ENCODE measurements at places on chromosomes 7 and 10. TPM values are rescaled to one million over a fixed set of nuclear protein-coding genes. Genes with fewer than 3 reads are reported as not detected.
A peak's percentile ranks its signal among the peaks of the same experiment; 100 is the strongest.

The MYL7 gene
- total RNA-seq = not detected

The TACR2 gene
- total RNA-seq = 184 TPM

The SPDYE1 gene
- total RNA-seq = not detected

The FXYD4 gene
- not detected for total RNA-seq

The LRRC18 gene
- total RNA-seq = not detected

DNA sequence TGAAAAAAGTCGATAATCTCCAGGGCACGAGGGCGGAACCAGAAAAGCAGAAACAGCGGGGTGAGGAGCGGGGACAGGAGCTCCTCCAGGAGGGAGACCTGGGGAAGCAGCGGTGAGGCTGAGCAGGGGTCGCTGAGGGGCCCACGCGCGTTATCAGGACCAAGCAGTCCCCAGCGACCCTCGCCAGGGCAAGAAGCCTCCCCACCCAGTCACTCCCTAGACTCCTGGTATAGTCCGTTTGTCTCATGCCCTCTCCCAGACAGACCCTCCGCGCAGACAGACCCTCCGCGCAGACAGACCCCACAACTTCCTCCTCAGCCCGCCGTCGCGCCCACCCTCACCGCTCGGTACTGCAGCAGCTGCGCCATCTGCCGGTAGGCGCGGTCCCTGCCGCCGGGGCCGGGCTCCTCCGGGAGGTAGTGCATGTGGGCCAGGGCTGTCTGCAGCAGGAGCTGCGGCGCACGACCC lies 6.3 kb downstream of the ATG9B start:
- peak; percentile 78 for DNase-seq

GRCh38 chr7:95715274-95715673 lies 57.1 kb upstream of the DYNC1I1 start:
- DNase-seq = no peak

DNA sequence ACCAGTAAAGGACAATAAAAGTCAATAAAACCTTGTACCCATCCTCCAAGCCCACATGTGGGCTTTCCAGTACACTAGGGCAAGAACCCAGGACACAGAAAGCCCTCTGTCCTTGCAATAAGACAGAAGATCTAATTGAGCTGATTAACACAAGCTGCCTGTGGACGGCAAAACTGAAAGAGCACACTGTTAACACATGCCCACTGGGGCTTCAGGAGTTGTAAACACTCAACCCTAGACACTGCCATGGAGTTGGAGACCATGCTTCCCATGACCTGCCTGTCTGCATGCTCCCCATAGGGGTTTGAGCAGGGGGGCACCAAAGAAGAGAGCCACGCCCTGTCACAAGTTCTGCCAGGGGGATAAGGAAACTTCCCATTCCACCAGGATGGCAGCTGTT lies 22.6 kb upstream of the WIPF3 start:
- no peak for DNase-seq

- no peak for DNase-seq
Observed at GRCh38 chr10:110739811-110740271, 95.7 kb downstream of the RBM20 start.

DNA sequence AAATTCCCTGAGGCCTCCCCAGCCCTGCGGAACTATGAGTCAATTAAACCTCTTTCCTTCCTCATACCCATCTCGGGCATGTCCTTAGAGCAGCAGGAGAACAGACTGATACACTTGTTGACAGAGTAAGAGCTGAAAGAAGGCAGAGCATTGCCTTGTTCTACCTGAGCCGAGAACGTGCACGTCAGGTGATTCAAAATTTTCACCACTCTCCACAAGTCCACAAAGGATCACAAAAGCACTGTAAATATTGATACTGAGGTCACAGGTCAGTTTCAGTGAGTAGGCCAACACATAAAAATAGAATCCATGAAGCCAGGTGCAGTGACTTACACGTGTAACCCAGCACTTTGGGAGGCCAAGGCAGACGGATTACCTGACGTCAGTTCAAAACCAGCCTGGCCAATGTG lies 27.8 kb downstream of the DCLRE1C start:
- DNase-seq = no peak

DNA sequence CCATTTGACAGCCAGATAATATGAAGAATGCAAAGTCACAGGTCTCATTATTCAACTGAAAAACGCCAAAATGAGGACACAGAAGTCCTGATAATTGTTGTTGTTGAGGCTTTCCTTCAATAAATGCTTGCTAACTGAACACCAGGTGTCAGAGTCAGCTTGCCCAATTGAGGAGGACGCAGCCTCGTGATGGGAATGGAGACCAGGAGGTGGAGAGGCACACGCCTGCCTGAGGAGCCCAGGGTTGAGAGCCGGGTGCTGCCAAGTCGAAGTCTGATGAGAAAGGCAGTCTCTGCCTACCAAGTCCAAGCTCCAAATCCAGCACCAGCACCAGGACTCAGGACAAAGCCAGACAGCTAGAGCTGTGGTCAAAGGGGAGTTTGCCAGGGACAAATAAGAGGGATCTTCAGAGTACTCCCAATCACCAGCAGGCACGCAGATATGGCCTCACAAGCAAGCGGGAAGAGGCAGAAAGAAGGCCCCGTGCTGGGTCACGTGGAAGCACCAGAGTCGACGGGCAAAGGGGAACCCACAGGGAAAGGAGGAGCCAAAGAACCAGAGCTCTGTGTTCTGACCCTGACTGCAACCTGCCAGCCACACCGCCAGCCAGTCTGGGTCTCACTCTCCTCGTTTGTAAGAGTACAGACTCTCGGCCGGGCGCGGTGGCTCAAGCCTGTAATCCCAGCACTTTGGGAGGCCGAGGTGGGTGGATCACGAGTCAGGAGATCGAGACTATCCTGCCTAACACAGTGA lies 47.6 kb downstream of the VOPP1 start:
- no peak for DNase-seq

DNA sequence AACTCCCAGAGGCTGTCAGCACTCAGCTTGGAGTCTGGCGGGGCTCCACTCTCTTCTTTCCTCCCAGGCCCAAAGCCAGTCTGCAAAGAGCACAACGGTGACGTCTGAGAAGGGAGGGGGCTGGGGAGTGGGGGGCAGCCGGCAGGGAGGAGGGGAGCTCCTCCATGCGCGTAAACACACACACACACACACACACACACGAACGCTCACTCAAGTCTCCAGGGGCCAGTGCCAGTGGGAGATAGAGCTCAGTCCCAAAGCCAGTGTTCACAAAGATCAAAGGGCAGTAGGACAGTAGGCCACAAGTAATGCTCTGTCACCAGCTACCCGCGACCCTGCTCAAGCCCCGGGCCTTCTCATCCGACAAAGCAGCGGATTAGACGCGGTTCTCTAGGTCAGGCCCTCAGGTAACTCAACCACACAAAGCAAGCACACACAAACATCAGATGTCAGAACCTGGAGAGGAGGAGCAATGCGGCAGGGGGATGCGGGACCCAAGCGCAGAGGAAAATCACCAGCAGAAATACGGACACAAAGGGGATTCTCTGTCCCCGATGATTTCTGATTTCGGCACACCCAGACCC lies 19.9 kb downstream of the TCAF1 start:
- DNase-seq = peak; percentile 91

DNA sequence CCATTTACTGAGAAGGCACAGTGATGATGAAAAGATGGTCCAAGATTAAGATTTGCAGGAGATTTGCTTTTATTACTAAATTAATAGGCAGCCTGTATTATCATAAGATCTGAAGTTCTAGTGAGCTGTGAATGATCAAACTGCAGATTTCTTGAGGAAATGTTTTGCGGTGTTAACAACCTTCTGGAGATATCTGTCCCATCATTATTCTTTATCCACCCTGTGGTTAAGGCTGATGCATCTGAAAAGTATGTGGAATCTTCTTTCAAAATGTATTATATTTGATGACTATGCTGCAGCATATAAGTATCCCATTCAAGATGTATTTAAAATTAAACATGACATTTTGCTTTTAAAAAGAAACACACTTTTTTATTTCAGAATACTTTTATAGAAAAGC lies 150.3 kb downstream of the POLR1F start:
- no peak for DNase-seq

- DNase-seq = no peak
Observed at GRCh38 chr10:18233775-18234174, 93.6 kb downstream of the CACNB2 start.

DNA sequence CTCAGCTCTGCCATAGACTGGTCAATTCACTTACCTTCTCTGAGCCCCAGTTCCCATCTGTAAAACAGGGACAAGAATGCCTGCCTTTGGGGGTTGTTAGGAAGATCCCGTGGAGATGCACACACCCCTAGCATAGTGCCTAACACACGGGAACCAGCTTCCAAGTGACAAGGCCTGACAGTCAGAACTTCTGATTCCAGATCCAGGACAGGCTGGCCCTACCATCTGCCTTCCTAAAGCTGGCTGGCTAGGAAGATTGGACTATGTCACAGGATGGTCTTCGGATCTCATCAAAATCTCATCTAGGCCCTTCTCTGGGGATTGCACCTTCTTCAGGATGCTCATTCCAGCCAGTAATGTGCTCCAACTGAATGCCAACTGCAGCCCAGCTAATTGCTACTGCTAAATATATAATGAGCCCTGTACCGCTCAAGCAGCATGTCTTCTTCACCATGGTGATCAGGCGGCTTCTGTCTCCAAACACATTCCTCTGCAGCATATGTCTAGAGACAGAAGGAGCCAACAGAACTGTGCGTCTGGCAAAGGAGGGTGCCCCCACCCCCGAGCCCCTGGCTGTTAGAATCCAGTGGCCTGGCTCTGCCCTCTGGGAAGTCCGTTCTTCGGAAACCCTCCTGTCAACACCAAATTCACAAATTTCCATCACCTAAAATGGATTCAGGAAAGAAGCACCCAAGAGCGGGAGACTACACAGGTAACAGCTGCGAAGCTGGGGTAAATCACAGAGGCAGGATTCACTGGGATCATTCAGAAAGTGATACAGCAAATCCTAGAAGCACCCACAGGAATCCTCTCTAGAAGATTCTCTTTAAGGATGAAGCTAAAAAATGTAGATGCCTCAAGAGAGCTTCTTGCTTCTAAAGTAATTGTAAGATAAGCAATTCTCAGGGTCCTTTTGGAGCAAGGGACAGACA lies 142.1 kb upstream of the EEPD1 start:
- DNase-seq = no peak

- DNase-seq = no peak
Observed at GRCh38 chr7:159000859-159001435, 143.7 kb downstream of the VIPR2 start.

- peak; percentile 53 for DNase-seq
Observed at GRCh38 chr10:133353202-133353959, 4.4 kb downstream of the FUOM start.

GRCh38 chr7:126485791-126486190 lies 767.0 kb downstream of the GRM8 start:
- DNase-seq = no peak

DNA sequence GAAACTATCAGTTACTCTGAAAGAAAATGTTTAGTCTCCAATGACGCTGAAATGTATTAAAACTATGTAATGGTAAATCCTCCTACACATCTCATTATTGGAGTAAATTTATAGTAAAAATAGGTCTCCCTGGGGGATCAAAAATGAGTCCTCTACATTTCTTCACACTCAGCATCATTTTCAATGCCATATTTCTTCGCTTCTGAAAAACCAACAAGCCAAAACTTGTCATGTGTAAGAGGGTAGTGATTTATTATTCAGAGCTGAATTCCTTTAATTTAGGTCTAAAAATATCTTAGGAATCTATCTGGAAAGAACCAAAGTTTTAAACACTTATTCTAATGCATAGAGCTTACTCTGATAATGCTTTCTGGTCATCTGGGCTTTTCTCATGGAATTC lies 3.0 kb downstream of the PDK4 start:
- DNase-seq = no peak

GRCh38 chr10:560314-560992 lies 129.0 kb downstream of the DIP2C start:
- DNase-seq = no peak

DNA sequence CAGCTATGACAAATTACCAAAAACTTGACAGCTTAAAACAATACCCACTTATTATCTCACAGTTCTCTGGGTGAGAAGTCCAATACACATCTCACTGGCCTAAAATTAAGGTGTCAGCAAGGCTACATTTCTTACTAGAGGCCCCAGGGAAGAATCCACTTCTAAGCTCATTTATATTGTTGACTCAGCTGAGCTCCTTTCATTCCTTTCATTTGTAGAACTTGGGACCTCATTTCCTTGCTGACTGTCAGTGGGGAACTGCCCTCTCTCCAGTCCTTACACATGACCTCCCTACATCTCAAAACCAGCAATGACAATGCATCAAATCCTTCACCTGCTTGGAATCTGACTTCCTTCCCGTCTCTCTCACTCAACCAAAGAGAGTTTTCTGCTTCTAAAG lies 240.3 kb downstream of the IPMK start:
- DNase-seq = no peak

GRCh38 chr10:8913720-8914119 lies 859.2 kb downstream of the GATA3 start:
- no peak for DNase-seq

GRCh38 chr10:99530108-99531025 lies 2.4 kb upstream of the NKX2-3 start:
- DNase-seq = peak; percentile 79

- DNase-seq = peak; percentile 59
Observed at GRCh38 chr10:132898391-132899053, 43.8 kb downstream of the CFAP46 start.

GRCh38 chr10:102407425-102408130 lies 11.0 kb downstream of the PSD start:
- peak; percentile 92 for DNase-seq

- DNase-seq = no peak
Observed at GRCh38 chr7:50156706-50157105, 63.7 kb upstream of the ZPBP start.

- no peak for DNase-seq
Observed at GRCh38 chr7:101557978-101558741, 70.9 kb downstream of the MYL10 start.

DNA sequence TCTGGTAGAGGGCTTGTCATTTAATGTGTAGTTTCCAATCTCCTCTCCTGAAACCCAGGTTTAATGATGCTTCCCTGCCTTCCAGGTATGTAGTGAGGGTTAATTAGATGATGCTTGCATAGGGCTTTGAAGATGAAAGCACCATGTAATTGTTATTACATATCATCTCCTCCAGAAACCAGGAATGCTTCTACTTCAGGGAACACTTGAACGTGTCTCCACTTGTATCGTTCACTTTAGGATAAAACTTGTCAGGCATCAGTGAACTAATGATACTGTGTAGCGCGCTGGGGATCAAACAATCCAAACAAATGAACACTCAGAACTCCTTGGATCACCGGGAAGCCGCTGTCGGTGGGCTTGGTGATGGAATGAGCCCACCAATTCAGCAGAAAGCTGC lies 260.9 kb upstream of the FZD8 start:
- no peak for DNase-seq

- no peak for DNase-seq
Observed at GRCh38 chr7:47578579-47579270, 3.2 kb downstream of the TNS3 start.

GRCh38 chr10:86189891-86190290 lies 176.7 kb downstream of the GRID1 start:
- DNase-seq = no peak

DNA sequence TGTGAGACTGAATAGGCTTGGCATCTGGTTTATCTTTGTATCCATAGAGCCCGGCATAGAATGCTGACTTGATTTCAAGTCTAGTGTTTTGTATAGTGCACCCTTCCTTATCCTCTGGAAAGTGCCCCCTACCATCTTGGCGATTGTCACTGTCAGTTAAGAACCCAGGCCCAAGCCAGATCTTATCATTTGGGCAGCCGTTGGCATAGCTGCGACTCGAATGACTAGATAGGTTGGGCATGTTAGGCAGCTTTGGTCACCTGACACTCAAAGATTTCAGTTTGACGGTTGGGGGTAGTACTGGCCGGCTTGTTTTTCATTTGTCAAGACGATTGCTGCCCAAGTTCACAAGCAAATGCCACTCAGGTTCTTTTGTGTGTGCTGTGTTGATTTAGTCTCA lies 6.6 kb downstream of the NIPSNAP2 start:
- no peak for DNase-seq
